Breast epithelium (tissue), 4 donors: ENCODE measurements at places on chromosomes 4 and X. TPM values are rescaled to one million over a fixed set of nuclear protein-coding genes. Genes with fewer than 3 reads are reported as not detected.

The ADH1C gene
- total RNA-seq = 50.1 TPM

The HTRA3 gene
- total RNA-seq = 53.9 TPM

The PITX2 gene
- total RNA-seq = not detected

The ZNF280C gene
- total RNA-seq = 5.0 TPM
